Sigmoid colon (tissue), 7 donors: ENCODE measurements at places on chromosomes 2 and 18. TPM values are rescaled to one million over a fixed set of nuclear protein-coding genes. Genes with fewer than 3 reads are reported as not detected.
A peak's percentile ranks its signal among the peaks of the same experiment; 100 is the strongest.

DNA sequence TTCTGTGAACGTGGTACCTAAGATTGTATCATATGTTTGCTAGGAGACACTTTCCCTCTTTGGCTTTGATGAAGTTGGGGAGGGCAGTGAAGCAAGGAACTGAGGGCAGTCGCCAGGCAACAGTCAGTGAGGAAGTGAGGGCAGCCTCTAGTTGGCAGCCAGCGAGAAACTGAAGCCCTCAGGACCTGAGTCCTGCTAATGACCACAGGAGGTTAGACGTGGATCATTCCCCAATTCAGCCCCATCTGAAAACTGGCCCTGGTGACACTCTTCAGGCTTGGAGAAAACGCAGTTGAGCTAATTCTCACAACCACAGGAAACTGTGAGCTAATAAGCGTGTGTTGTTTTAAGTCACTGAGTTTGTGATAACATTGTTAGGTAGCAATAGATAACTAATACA, 84.5 kb upstream of the REG3G start:
- no peak for DNase-seq

DNA sequence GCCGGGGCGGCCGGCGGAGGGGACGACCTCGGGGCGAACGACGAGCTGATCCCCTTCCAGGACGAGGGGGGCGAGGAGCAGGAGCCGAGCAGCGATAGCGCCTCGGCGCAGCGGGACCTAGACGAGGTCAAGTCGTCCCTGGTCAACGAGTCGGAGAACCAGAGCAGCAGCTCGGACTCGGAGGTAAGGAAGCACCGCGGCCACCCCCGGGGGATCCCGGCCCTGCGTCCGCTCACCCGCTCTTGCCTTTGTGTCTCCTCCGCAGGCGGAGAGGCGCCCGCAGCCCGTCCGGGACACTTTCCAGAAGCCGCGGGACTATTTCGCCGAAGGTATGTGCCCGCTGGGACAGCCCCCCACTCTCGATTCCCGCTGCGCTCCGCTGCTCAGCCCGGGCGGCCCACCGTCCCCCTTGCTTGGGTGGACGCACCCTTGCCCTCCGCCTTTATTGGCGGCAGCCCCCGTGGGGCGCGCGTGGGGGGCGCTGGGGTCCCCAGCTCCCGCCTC, 611 bp downstream of the TCF7L1 start:
- DNase-seq: peak; percentile 75

Gene GKN2
- total RNA-seq: not detected

Gene SERPINB7
- not detected for total RNA-seq

DNA sequence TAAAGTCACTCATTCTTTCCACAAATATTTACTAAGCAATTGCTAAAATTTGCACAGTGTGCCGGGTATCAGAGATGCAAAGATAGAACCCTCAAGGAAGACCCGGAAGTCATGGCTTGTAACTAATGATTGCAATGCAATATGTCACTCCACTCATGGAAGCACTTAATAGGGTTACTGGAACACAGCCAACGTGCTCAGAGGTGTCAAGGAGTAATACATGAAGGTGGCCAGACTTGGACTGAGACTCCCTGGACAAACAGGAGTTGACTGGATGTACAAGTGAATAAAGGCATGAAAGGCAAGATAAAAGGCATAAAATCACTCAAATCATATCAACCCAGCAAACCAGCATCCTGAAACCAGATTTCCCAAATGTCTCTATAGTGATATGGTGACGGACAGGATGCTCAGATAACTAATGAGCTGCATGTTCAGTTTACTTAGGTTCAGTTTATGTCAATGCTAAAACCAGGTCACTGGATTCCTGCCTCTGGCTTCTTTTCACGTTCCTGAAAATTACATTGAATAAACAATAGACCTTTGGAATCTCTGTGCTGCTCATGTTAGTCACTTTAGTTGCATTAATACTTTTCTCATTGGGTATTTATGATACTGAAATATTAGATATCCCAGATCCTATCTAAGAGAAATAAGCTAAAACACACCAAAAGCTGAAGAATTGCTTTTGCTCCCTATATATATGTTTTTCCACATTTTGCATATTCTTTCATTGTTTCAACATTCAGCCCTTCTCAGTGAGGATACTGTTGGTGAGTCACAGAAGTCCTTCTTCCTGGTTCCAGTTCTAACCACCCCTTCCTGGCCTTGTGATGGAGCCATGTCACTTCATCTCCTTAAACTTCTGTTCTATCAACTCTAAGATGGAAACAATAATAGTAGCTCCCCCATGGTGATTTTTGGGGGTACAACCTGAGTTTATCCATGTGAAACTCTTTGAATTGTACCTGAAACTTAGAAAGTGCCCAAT, 688.9 kb upstream of the ID2 start:
- DNase-seq: no peak

GRCh38 chr2:206112108-206112507, 26.1 kb upstream of the INO80D start:
- DNase-seq: no peak

DNA sequence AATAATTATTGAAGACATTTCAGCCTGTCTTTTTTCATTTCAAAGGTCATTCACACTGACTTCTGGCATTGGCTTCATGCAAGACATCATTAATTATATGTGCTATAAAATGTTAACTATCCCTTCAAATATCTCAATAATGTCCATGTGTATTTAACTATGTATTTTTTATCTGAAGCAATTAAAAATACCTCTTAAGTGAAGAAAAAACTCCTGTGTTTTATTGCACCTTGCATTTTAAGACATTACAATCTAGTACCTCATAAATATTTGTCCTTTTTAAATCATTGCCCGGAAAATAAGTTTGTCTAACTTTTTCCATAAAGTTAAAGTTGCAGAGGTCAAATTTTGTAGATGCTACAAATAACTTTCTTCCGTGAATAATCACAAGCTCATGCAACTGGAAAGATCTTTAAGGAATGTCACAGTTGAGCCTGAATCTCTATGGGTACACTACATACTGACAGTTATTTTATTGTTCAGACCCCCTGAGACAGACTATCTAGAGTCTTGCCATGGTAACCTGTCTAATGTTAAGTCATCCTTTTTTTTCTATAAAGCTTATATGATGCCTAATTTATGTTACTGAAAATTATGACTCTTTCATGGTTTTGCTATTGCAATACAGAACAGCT, 38.4 kb upstream of the COBLL1 start:
- DNase-seq: no peak

- no peak for DNase-seq
Observed at GRCh38 chr18:23057096-23057495, 78.2 kb upstream of the CABLES1 start.

Gene SMAD2
- total RNA-seq: 101 TPM

GRCh38 chr2:23662941-23663920, 263.7 kb downstream of the ATAD2B start:
- DNase-seq: peak; percentile 83

Gene MEIS1
- 122 TPM for total RNA-seq

DNA sequence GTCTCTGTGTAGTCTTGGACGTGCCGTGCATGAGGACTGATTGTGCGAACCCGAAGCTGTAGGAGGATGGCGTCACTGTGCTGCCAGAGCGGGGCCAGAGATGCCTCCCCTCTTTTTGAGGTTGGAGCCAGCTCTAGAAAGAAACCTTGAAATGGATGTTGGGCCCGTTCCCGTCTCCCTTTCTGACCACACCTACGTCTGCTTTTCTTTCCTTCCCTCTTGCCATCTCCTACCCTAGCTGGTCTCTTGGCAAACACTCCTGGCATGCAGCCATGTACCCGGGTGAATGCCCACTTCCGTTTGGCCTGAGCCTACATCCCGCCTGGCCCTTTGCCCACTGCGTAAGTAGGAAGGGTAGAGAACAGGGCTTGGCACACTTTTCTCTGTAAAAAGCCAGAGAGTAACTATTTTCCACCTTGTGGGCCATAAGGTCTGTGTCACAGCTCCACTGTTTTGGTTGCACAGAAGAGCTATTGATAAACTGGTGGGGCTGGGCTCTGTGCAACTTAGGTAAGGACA, 37.4 kb downstream of the SH3BP4 start:
- peak; percentile 91 for DNase-seq

Gene RRM2
- total RNA-seq: 0.16 TPM

DNA sequence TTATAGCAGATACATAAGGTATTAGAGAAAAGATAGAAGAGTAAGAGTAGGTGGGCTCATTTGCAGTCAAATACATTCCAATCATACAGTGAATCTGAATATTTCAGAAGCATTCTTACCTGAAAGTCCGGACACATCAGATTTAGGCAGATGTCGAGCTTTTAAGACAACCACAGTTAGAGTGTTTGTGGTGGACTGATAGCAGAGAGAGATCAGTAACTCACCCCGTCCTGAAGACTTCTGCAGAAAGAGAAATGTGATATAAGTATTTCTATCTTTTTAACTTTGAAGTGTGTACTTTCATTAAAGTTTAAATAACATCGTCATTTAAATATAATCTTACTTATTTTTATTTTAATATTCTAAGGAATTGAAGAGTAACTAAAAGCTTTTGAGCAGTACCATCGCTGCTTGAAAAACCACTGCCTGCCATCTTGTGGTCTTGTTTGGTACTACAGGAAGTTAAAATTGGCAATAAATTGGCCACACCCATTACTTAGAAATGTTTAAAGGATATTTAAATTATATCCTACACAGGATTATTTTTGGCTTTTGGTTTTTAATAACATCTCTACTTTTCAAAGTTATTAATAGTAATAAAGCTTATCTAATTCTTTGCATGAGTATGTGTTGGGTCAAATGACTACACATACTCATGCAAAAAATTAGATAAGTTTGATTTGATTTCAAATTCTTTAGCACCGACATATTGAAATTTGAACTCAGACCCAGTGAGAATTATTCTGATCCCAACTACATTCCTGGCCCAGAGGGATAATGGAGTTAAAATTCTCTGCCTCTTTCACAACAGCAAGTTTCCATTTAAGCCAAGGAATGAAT, 5.5 kb downstream of the SYT4 start:
- DNase-seq: no peak

Gene MALL
- 14.1 TPM for total RNA-seq

Gene ALK
- total RNA-seq: 1.2 TPM
